ENCODE measurements at places on chromosomes 12 and 14. TPM values are rescaled to one million over a fixed set of nuclear protein-coding genes. Genes with fewer than 3 reads are reported as not detected.

KLHL42 gene
- total RNA-seq = 16.9 TPM

ARHGEF25 gene
- total RNA-seq = 2.3 TPM

OR4K17 gene
- total RNA-seq = not detected

DNA sequence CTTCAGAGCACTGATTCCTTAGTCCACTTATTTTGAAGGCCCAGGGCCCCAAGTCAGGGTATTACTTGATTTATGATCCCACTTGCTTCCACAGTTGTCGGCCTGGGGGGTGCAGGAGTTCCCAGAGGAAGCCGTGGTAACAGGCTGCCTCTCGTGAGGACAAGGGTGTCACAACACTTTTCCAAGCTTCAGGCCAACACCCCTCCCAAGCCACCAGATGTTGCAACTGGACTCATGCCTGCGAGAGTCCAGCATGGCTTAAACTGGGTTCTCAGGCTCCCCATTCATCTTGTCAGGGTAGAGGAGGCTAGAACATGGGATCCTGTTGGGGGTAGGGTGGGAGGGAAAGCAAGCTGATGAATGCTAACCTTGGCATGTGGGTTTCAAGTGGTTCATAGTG lies 56.1 kb downstream of the BMP4 start:
- no peak for DNase-seq

DNA sequence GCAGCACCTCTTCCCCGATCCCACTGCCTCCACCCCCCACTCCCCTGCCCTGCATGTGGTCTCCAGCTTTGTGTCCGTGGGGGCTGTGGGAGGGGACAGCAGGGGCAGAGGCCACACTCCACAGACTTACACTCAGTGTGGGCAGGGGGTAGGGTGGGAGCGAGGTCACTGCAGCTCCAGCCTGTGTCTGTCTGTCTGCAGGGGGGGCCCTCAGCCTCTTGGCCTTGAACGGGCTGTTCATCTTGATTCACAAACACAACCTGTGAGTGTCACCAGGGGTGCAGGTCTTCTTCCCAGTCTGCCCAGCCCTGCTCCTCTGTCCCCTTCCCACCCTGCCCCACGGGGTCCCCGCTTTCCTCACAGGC lies 6.5 kb downstream of the NOC4L start:
- DNase-seq = no peak

- peak; percentile 4 for DNase-seq
Observed at GRCh38 chr14:104264495-104265265, 126.3 kb downstream of the KIF26A start.

All from activated T-helper 2 cell treated with anti-CD3 and anti-CD28 coated beads, Interferon-gamma antibody, Interleukin-2, Interleukin-4, amounts not matched to agents 10 μg/mL and 5 μg/mL and 100 μg/mL, durations not matched to agents 14 hours and 24 hours and 36 hours (primary cell).